Erythroblast (primary cell): ENCODE measurements at places on chromosomes 12 and 14.

DNA sequence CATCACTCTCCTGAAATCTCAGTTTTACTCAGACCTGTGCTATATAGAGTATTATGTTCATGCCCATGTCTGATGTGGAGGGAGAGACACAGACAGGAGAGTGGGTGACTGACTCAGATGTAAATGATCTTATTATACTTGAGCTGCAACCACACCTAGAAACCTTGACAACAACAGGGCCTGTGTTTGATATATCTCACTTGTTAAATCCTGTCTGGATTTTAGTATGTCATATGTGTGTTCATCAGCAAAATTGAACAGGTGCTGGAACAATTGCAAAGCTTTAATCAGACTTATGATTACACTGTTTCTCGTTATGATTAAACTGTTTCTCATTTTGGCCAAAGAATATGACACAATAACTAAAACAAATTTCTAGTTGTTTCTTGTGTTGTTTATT lies 37.7 kb downstream of the DIP2B start:
- DNase-seq: no peak

DNA sequence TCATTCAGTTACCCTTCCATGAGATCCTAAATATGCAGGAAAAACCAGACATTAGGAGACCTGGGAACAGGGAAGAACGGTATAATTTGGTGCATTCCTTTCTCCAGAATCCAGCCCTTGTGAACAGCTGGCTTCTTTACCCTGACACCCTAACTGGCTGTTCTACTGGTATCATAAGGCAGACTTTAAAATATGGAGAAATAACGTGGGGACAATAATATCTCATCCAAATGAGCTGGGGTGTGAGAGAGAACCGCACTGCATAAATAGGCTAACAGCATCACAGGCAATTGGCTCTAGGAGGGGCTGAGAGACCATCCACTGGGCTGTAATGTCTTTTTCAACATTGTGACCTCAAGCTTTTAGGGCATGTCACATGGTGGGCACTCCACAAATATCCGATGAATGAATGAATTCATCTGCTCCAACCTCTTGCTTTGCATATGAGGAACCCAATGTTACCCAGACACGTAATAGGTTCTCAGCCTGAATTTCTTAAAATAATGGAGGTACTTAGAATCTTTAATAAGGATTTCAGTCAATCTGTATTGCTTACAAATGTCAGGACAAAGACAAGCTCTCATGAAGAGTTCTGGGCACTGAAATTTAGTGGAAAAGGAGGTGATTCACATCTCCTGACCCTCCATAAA lies 157.9 kb downstream of the SAMD4A start:
- DNase-seq: no peak

- peak; percentile 17 for DNase-seq
These were observed at the start of gene BATF for GRCh38 chr14:75522224-75522982. Gene BATF (plus strand): TSS chr14:75522469. CDS start chr14:75522683, 214 bp downstream.

DNA sequence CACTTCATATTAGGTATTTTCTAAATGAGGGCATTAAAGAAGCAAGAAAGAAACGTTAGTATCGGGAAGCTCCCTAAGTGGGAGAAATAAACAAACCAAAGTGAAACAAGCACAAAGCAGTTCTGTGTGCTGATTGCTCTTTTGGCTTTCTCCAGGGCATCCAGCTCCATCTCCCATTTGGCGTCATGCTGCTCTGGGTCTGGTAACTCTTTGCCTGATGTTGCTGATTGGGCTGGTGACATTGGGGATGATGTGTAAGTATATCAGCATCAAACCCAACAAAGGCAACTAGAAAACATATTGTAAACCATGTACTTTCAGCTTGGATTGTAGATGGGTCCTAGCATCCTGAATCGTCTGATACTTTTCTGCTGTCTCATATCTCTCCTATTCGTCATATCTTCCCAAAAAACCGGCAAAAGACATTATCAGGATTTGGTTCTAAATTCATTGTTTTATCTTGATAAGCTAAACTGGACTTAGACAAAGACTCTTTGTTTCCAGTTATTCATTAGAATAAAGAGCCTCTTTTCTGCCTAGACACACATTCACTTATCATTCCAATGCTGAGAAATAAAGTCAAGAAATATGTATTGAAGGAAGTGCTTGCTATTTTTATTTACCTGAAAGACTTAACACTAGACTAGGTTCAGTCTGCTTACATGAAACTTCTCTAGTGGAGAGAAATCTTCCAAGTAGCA lies 2.4 kb downstream of the CLEC12B start:
- DNase-seq: no peak

- no peak for DNase-seq
These were observed 31.9 kb downstream of the CEP83 start for GRCh38 chr12:94427501-94428381.
